ENCODE measurements at places on chromosomes 5 and 9.

- peak; percentile 76 for DNase-seq
These were observed 80.7 kb downstream of the C9orf152 start for GRCh38 chr9:110126986-110127864.

DNA sequence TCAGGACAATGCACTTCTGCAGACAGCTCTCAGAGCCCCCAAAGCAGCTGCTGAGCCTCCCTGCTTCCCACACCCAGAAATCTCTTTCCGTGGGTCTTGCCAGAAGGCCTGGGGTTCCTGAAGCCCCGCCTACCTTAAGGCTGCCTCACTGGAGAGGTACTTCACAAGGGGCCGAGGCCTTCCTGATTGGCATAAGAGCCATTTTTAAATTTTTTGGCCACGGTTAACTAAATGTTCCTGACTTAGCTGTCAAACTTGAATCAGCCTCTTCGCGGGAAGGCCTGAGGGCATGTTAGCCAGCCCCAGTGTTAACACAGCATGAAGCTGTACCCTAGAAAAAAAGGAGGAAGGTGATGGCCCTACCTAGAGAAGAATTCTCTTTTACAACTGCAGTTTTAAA lies 20.7 kb upstream of the EPB41L4B start:
- no peak for DNase-seq

GRCh38 chr5:111859031-111859430 lies 102.0 kb upstream of the NREP start:
- DNase-seq: no peak

- no peak for DNase-seq
These were observed 2.0 kb downstream of the OR2V2 start for GRCh38 chr5:181149355-181149754.

GRCh38 chr5:155700333-155700732 lies 626.6 kb upstream of the SGCD start:
- no peak for DNase-seq

DNA sequence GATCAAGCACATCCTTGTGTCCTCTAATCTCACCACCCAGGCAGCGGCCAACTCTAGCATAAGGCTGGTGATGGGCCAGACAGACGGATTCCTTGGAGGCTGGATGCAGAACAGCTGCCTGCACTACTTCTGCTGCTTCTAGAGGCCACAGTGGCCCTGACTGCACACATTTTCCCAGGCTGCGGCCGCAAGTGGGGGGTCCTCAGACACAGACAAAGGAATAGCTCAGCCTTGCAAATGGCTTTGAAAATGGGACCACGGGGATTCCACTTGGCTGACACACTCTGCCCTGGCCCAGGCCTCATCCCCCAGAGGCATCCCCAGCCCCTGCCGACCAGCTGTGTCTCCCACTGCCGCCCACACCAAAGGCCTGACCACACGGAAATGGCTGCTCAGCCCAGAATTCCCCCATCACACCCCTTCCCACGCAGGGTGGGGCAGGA lies 540.8 kb downstream of the BNC2 start:
- DNase-seq: no peak

DNA sequence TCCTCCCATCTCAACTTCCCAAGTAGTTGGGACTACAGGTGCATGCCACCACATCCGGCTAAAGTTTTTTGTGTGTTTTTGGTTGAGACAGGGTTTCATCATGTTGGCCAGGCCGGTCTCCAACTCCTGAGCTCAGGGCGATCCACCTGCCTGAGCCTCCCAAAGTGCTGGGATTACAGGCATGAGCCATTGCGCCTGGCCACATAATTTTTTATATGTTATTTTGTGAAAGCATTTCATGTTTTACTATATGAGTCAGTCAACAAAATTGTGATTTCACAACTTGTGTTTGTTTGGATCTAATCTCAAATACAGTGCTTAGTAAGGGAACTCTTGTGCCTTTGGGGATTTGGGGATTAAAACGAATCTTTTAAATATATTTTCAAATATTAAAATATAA lies 20.0 kb upstream of the FAM120AOS start:
- no peak for DNase-seq

DNA sequence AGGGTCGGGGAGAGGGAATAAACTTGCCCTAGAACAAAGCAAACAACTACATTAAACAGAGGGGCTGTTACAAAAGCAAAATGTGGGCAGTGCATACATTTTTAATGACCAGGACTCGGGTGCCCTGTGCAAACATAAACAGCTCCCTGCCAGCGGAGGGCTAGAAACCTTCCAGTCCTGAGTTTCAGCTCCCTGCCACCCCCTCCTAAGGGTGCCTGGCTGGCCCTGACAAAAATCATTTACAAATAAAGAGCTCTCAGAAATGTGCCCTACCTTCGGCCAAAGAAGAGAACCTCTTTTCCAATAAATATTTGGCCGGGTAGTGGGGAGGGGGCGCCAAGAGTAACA lies 29.5 kb downstream of the FOXD1 start:
- no peak for DNase-seq
